Left ventricle myocardium inferior (tissue), 1 donor: ENCODE measurements at places on chromosomes 5 and 9. TPM values are rescaled to one million over a fixed set of nuclear protein-coding genes. Genes with fewer than 3 reads are reported as not detected.

GRCh38 chr5:81852291-81853029 is 101.6 kb upstream of the SSBP2 start:
- peak; percentile 21 for DNase-seq
- peak overlapping the region; percentile 68 for H3K4me3 ChIP-seq
- H3K27me3 ChIP-seq = no peaks in the 10 kb centered on the region
- no peaks in the 10 kb centered on the region for H3K36me3 ChIP-seq
- H3K4me1 ChIP-seq = peaks cover 89% of the 10 kb centered on the region

DNA sequence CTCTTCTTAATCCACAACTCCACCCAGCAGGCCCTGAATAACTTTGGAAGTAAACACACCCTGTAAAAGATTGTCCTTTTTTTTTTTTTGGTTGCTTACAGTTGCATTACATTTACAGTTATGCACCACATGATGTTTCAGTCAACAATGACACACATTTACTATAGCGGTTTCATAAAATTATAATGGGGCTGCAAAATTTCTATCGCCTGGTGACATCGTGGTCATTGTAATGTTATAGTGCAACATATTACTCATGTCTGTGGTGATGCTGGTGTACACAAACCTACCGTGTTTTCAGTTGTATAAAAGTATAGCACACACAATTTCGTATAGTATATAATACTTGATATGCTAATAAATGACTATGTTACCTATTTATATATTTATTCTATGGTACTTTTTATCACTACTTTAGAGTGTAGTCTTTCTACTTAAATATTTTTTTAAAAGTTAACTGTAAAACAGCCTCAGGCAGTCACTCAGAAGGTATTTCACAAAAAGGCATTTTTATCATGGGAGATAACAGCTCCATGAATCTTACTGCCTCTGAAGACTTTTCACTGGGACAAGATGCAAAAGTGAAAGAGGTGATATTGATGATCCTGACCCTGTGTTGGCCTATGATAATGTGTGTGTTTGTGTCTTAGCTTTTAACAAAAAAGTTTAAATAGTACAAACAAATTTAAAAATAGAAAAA is 695.4 kb upstream of the CDH18 start:
- no peak overlapping the region for H3K27ac ChIP-seq
- H3K4me3 ChIP-seq = no peak overlapping the region
- H3K4me1 ChIP-seq = no peaks in the 10 kb centered on the region
- DNase-seq = no peak
- no peaks in the 10 kb centered on the region for H3K36me3 ChIP-seq

- H3K36me3 ChIP-seq = no peaks in the 10 kb centered on the region
- no peak for DNase-seq
- no peak overlapping the region for H3K4me3 ChIP-seq
- H3K27ac ChIP-seq = no peak overlapping the region
Measured at GRCh38 chr5:56358046-56358445, 124.9 kb upstream of the ANKRD55 start.

- H3K36me3 ChIP-seq = no peaks in the 10 kb centered on the region
- no peak overlapping the region for H3K27ac ChIP-seq
- H3K4me3 ChIP-seq = no peak overlapping the region
- no peak for DNase-seq
- H3K4me1 ChIP-seq = no peaks in the 10 kb centered on the region
Measured at GRCh38 chr9:73613092-73613701, 461.5 kb downstream of the ANXA1 start.

- no peaks in the 10 kb centered on the region for H3K4me1 ChIP-seq
- H3K4me3 ChIP-seq = no peak overlapping the region
- no peak overlapping the region for H3K27ac ChIP-seq
- DNase-seq = no peak
- no peaks in the 10 kb centered on the region for H3K36me3 ChIP-seq
Measured at GRCh38 chr5:32981061-32981460, 269.9 kb downstream of the NPR3 start.

PPP6C gene
- 36.4 TPM for total RNA-seq
